ENCODE measurements at places on chromosomes 1 and 21.
A peak's percentile ranks its signal among the peaks of the same experiment; 100 is the strongest.

DNA sequence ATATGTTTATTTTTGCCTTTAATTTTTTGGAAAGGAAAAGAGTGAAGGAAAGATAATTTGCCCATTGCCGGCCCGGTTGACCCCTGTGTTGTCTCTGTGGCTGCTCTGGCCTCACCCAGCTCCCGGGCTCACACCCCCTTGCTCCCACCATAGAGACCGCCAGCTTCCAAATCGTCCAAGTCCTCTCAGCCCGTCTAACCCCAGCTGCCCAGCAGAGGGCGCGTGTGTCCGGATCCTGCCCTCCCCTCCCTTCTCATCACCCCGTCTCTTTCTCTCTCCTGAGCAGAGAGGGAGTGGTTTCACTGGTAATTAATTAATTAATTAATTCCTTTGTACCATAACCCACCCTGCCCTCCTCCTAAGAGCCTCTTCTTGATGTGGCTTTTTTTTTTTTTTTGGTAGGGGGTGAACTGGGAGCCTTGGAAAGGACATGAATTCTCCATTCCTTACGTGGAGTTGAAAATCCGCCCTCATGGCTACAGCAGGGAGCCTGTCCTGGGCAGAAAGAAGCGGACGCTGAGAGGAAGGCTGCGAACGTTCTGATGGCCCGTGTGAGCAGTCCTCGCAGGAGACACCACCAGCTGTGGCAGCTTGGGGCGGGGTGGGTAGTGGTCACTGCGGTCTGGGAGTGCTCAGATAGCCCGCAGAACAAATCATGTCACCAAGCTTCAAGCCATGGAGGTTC, 45.9 kb downstream of the KIAA0040 start:
- peak; percentile 58 for DNase-seq

GRCh38 chr1:37879865-37880264, 20.5 kb upstream of the MTF1 start:
- no peak for DNase-seq

- DNase-seq = no peak
Measured at GRCh38 chr1:27779122-27779521, 6.1 kb downstream of the STX12 start.

- peak; percentile 66 for DNase-seq
Measured at GRCh38 chr1:56527548-56528302, 51.6 kb downstream of the PLPP3 start.

DNA sequence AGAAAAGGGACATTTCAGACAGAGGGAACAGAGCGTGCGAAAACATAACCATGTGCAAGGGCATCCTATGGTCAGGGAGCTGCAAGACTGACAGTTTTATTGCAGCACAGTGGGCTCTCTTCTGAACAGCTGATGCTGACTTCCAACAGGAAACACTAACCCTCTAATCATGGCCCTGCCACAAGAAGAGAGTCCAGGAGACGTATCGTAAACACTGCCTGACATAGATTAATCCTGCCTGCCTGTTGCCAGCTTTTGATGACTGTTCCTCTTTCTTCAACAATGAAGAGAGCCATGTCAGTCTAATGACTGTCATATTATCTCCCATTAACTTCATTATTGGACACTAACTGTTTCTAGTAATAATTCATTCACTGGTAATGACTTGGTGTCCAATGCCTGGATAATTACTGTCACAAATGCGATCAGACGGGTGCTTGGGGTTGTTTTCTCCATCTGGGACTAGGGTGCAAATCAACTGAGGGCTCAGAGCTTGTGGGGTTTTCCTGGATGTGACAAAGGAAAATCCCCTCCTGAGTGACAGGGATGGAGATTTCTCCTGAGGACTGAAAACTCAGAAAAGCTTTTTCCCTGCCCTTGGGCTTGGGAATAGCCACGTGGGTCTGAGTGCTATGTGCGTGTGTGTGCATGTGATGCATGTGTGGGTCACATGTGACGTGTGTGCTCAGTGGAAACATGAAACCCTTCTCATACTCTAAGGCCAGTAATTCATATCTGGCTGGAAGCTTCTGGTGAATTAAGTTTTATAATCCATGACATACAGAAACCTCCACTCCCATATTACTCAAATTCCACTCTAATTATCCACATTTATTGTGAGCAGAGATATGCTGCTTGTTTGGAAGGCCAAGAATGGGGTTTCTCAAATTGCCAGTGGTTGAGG, 144.0 kb upstream of the PLXNA2 start:
- DNase-seq = peak; percentile 28

DNA sequence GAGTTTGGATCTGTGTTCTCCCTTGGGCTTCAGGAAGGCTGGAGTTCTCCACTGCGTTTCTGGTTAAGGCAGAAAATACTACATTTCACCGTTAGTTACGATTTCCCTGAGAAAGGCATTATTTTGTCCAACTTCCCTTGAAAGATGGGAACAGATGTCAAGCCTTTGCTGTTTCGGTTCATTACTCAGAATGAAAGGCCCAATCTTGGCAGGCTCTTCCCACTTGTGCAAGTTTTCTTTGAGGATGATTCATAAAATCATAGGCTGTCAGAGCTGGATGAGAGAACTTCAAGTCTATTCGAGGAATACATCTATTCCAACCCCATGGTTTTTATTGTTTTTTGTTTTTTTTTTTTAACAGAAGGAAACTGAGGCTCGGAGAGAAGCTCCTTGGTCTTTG, 205.2 kb downstream of the GRIK3 start:
- no peak for DNase-seq

DNA sequence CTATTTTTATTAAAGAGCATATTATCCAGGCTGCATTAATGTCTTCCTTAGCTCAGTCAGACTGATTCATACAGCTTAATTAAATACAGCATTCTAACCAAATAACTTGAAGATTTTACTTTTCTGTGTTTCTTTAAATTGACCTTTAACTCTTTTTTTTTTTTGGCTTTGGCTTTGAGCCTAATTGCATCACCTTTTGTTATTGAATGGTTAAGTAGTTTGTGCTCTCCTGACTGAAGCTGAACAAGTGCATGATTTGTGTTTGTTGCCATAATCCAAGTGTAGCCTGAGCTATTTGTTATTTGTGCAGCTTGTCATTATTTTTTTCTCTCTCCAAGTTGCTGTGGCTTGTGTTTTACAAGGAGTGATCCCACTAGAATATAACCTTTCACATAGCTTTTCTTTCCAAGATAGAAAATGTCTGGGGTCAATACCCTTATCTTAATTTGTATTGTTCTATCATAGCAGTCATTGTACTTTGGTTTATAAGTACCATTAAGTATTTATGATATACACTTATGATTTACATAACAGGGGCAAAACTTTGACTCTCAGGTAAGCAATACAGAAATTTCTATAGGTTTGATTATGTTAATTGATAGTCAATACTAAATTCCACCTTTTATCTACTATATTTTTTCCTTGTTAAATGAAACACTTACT, 31.6 kb downstream of the CDC14A start:
- DNase-seq = no peak

DNA sequence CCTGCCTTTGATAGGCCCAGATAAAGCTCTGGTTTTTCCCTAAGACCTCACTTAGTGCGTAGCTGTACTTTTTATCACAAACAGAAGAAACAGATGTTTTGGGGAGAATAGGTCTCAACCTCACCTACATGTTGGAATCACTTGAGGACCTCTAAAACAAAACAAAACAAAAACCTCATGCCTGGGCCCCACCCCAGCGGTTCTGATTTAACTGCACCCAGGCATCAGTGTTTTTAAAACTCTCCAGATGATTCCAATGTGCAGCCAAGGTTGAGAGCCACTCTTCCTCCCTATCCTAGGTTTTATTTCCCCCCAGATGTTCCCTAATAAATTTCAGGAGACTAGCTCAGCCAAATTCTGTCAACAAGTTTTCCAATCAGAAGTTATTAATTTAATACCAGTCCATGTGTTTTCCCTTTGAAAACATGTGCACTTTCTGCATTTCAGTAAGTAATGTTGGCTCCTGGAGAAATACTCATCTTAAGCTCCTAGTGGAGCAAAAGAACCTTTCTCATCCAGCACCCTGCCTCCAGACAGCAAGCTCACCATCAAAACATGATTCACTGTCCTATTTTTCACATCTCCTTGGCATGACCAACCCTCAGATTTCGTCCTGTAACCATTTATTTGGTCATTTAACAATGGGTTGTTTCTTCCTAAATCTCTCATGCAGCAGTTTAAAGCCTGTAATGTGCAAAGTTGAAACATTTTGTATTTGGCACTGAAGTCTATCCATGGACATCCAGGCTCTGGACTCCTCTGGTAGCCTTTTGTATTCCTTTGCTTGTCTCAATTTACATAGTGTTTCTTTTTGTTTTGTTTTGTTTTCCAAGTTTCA, 27.5 kb downstream of the LRRC8C start:
- no peak for DNase-seq

- no peak for DNase-seq
Measured at GRCh38 chr1:44559913-44560312, 114.4 kb downstream of the TMEM53 start.

GRCh38 chr1:224619209-224619608, 3.1 kb downstream of the CNIH3 start:
- DNase-seq = no peak

DNA sequence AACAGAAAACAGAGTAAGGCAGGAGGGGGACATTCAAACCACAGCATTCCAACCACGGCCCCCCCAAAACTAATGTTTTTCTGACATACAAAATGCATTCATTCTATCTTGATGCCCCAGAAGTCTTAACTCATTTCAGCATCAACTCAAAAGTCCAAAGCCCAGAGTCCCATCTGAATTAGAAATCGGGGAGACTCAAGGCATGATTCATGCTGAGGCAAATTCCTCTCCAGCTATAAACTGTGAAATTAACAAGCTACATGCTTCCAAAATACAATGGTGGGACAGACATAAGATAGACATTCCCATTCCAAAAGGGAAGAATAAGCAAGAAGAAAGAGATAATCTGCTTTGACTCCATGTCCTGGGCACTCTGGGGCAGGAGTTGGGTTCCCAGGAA, 73.9 kb downstream of the KCNJ15 start:
- no peak for DNase-seq

DNA sequence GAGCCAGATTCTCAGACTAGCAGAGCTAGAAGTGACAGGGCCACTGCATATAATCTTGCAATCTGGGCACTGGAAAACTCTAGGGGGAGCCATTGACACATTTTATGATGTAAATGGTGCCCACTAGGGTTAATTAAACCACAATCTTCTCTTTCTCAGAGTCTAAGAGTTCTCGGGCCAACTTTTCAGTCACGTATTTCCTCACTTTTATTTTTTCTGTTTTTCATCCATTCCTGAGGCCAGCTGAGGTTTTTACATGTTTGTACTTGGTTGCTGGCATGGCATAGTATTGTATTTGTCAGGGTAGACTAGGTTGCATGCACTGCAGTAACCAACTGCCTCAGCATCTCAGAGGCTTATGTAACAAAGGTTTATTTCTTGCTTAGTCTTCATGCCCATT, 138.2 kb downstream of the ZNF326 start:
- peak; percentile 55 for DNase-seq

- no peak for DNase-seq
Measured at GRCh38 chr1:9295884-9296283, 3.2 kb downstream of the SPSB1 start.

GRCh38 chr1:6098303-6099215, 52.9 kb downstream of the KCNAB2 start:
- DNase-seq = no peak

- no peak for DNase-seq
Measured at GRCh38 chr1:107874221-107874620, 90.8 kb downstream of the VAV3 start.

- no peak for DNase-seq
Measured at GRCh38 chr1:68704800-68705443, 208.0 kb upstream of the DEPDC1 start.

DNA sequence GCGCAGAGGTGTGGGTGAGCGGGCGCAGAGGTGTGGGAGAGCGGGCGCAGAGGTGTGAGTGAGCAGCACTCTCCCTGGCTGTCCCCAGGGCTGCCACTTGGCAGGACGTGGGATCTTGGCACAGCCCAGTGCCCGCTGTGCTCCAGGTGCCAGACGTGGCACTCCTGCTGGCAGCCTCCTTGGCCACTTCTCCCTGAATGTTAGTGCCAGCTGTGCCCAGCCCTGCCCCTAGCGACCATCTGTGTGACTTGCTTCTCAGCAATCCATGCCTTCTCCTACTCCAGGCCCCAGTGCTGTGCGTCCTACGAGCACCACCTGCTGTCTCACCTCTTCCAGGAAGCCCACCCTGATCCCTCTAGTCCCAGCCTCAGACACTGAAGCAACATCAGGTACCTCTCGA, 30.5 kb downstream of the KRTAP10-1 start:
- DNase-seq = peak; percentile 54

DNA sequence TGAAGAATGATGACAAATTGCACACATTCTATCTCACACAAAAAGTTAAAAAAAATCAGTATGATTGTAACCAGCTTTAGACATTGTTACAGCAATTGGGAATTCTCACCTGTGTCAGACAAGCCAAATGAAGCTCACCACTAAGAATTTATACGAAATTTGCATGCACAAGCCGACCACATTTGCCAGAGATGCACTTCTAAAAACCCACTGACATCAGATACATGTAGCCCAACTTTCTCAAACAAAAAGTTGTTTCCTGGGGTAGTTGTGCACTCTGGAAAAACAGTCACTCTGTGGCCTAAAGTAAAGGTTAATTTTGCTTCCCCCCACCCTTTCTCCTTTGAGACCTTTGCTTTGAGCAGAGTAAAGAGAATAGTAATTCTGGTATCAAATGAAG, 67.9 kb upstream of the IL12RB2 start:
- DNase-seq = no peak

GRCh38 chr1:172460887-172461315, 17.0 kb upstream of the PIGC start:
- no peak for DNase-seq

- DNase-seq = no peak
Measured at GRCh38 chr1:234748066-234748465, 138.1 kb upstream of the IRF2BP2 start.

GRCh38 chr1:24157918-24158481, 15.1 kb upstream of the IL22RA1 start:
- no peak for DNase-seq

DNA sequence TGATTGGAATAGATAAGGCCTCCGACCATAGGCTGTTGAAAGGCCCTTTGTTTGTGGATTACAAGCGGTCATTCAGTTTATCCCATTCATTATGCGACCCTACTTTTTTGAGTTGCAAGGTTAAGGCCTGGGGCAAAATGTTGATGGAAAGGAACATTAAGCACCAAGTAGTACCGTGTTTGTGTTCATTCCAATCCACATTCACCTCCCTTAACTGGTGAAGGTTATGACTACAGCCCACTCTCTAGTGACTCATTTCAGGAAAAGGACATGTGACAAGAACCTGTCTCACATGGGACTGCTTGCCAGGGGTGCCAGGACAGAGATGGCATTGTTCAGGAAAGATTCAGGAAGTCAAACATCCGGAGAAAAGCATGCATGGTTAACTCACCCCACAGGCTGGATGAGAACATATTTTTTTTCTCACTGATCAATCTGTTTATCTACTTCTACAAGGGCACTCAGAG, 81.6 kb downstream of the CD58 start:
- no peak for DNase-seq

- no peak for DNase-seq
Measured at GRCh38 chr1:232766241-232766890, 38.9 kb upstream of the MAP10 start.
